ENCODE measurements at places on chromosomes 6 and 20. TPM values are rescaled to one million over a fixed set of nuclear protein-coding genes. Genes with fewer than 3 reads are reported as not detected.

- DNase-seq = no peak
These were observed 3.1 kb upstream of the NKX2-2 start for GRCh38 chr20:21516861-21517565.

DNA sequence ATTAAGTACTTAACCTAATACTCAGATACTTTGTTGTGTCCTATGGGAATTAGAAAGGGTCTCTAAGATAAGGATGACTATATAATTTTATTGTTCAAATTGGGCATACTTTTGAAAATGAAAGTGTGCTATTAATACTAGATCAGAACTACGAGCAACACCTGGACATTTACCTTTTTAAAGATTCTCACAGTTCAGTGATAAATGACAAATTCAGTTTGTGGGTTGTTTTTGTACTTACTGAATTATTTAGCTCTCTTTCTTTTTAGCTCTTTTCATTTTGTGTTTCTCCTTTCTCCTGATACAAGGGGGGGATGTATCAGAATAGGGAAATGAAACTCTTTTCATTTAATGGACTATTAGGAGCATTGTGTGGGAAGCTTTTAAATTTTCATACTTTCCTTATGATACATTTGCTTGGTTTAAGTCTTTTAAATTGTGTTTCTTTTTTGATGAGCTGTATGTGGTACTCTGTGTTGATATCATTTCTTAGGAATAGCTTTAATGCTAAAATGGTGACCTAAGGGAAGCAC lies 47.5 kb downstream of the PHF3 start:
- DNase-seq = no peak

DNA sequence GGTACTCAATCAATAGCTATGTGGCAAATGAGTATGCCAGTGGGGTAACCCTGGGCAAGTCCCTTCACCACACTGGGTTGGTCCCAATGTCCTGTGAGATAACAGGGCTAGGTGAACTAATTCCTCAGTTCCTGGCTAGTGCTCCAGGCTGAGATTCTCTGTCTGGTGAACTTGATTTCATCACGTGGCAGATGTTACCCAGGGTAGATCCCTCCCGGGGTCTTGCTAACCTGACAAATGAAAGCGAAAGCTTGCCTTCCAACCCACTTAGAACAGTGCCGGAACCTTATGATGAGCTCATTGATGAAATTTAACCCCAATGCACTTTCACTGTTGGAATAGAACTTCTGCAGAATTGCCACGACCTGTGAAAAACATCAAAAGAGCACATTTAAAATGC lies 6.6 kb upstream of the ANKRD60 start:
- no peak for DNase-seq

GRCh38 chr6:6217855-6218758 lies 102.4 kb downstream of the F13A1 start:
- no peak for DNase-seq

The GPX5 gene
- not detected for total RNA-seq

The TREML1 gene
- total RNA-seq = not detected

The SLC22A2 gene
- not detected for total RNA-seq

The FOXS1 gene
- not detected for total RNA-seq

Data from HFFc6 (cell line).